ENCODE measurements at places on chromosomes 6 and 20.

- no peak for DNase-seq
These were observed 659 bp downstream of the MCUR1 start for GRCh38 chr6:13813621-13814175.

GRCh38 chr20:9332791-9333479 is 181.5 kb upstream of the LAMP5 start:
- DNase-seq = no peak

- DNase-seq = no peak
These were observed 316.6 kb downstream of the THBS2 start for GRCh38 chr6:168937054-168937453.

DNA sequence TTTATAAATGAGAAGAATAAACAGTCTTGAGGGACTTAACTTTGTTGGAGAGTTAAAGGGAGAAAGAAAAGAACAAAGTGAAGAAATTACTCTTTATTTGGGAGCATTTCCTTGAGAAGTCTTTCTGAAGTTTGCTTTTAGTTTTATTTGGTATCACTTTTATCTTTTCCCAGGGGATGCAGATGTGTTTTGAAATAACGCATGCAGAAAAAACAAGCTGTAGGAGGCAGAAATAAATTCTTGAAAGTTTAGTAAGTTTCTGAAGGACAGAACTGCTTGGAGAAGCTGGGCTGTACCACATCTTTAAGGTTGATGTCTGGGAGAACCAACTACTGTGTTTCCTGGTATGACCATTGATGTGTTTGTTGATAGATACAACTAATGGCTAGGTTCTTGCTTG is 75.0 kb downstream of the PLCB4 start:
- DNase-seq = no peak

DNA sequence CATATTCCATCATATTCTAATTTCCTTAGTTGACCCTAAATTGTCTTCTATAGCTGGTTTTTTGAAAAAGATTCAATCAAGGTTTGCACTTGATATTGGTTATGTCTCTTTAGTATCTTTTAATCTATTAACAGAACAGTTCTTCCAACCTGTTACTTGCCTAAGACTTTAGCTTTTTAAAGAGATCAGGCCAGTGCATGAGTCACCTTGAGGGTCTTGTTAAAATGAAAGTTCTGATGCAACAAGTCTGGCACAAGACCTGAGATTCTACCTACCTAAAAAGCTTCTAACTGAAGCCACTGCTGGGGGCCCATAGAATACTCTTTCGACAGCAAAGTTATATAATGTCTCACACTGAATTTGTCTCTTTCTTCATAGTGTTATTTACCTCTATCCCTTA is 3.2 kb downstream of the USP45 start:
- DNase-seq = no peak

DNA sequence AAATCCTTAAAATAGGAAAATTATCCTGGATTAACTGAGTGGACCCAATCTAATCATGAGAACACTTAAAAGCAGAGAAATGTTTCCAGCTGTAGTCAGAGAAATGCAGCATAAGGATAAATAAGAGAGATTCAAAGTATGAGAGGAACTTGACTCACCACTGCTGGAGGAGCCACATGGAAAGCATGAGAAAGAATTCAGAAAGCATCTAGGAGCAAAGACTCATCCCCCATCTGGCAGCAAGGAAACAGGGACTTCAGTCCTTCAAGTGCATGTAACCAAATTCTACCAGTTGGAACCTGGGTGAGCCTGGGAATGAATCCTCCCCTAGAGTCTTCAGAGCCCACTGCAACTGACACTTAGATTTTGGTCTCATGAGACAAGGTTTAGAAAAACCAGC is 33.7 kb downstream of the RNF146 start:
- DNase-seq = no peak

- DNase-seq = no peak
These were observed 42.6 kb upstream of the IFNGR1 start for GRCh38 chr6:137261761-137262160.

GRCh38 chr6:42012501-42013133 is 37.7 kb upstream of the TAF8 start:
- DNase-seq = no peak

DNA sequence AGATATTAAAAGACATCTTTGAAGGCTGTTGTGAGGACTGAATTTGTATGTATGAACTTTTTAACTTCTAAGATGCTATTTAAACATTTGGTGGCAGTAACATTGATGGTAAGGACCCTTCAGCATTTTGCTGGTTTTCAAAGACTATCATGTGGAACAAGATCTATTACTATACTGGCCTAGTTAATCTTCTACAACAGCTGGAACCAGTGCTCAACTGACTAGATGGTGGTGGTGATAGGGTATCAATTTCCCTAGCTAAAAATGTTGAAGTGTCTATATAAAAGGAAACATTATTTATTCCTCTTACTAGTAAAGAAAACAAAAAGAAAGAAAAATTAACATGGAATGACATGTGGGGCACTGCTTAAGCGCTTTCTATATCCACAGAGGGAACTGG is 195.7 kb downstream of the TASP1 start:
- no peak for DNase-seq

DNA sequence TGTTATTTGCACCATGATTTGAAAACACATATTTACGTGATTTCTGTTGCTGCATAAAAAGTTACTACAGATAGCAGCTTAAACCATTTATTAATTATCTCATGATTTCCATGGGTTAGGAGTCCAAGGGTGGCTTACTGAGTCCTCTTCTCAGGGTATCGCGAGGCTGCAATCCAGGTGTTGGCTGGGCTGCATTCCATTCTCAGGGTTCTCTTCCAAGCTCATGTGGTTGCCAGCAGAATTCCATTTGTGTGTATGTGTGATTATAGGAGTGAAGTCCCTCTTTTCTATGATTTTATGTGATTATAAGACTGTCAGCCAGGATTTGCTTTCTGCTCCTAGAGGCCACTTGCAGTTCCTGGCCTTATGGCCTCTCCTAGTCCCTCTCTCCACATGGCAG is 135.1 kb downstream of the FAM83B start:
- DNase-seq = no peak

DNA sequence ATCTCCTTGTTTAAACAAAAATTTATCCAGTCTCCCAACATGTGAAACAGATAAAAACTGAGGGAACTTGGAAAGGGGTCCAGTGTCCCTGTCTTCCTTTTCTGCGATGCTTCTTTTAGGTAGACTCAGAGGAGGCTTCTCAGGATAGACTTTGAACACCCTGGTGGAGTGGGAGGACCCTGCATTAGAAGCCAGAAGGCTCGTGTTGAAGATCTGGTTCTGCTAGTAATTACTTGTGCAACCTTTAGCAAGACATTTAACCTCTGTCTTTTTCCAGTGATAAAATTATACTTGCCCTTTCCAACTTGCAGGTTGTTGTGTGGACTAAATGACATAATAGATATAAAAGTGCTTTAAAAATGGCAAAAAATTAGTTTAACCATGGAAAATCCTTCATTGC is 67.1 kb upstream of the PREP start:
- no peak for DNase-seq

DNA sequence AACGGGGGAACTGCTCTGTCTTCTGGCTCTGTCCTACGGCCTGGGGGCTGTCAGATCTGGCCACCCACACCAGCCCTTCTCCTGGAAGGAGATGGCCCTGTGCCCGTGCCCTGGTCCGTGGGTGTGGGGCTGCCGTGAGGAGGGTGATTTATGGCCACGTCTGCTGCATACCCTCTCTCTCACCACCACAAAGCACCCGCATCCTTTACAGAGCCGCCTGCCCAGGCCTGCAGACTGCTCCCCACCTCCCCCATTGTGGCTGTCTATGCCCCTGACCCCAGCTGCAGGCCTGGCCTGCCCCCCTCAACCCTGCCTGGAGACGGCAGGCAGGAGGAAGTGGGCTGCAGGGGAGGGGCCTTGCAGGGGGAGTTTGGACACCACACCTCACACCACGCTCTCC is 72.7 kb upstream of the GATA5 start:
- no peak for DNase-seq

- no peak for DNase-seq
These were observed 275.0 kb upstream of the BMP2 start for GRCh38 chr20:6492271-6493055.

GRCh38 chr6:126026001-126026400 is 39.7 kb downstream of the TRMT11 start:
- no peak for DNase-seq

GRCh38 chr6:6884916-6885315 is 222.8 kb upstream of the RREB1 start:
- no peak for DNase-seq

DNA sequence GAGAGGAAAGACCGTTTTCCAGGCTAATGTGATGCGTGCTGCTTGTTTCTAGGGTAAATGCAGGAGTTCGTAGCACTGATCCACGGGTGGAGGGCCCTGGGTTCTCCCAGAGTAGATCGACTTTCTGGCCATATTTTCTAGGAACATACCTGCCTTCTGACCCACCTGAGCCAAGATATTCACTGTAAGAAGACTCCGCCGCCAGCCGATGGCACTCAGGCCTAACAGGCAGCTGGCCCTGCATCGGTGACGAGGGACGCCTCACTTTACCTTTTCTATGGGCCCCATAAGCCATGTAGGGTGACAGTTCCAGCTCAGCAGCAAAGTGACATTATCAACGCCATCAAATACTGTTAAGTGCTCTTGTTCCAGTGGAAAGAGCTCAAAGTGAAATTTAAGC is 30.2 kb upstream of the FRMD1 start:
- no peak for DNase-seq

GRCh38 chr6:156776470-156776839 is 723 bp upstream of the ARID1B start:
- DNase-seq = no peak

DNA sequence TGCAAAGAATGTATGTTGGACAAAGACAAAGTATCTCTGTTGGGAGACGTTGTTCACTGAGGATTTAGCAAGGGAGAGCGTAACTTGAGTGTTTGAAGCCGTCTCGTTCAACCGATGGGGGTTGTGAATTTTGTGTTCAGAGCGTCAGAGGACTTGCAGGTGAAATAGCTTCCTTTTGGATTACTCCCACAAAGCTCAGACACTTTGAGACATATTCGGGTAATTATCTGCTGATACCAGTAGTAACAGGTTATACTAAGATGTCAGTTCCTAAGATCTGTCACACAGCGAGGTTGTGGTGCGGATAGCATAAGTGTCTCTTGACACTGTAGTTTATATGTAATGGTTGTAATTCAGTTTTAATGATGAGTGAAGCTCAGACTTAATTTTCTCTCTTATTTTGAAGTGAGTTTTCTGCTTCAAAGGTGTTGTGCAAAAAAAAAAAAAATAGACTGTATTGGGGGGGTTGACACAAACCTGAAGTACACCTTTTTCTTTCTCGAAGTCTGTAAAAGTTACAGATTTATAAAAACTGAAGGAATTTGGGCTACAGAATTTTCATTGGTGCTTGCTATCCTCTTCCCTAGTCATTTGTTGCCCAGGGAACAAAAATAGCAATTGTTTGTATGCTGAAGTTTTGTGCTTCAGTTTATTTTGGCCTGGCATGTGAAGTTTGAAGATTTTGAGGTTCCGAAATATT is 1.7 kb downstream of the ASXL1 start:
- DNase-seq = no peak

DNA sequence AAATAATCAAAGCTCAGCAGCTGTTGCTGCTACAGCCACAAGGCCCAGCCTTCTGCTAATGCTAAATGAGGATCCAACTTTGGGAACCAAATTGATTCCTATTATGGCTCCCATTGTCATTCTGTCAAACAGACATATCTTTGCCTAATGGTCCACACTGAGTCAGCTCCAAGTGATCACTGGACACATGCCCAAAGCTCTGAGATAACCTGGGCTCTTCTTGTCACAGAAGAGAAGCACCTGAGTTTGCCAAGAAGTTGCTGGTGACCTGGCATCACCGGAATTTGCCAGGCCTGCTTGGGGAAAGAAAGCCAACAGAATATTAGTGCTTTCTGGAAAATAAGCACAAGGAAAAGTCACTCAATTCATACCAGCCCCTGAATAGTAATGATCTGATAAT is 5.8 kb downstream of the TNFRSF21 start:
- no peak for DNase-seq

DNA sequence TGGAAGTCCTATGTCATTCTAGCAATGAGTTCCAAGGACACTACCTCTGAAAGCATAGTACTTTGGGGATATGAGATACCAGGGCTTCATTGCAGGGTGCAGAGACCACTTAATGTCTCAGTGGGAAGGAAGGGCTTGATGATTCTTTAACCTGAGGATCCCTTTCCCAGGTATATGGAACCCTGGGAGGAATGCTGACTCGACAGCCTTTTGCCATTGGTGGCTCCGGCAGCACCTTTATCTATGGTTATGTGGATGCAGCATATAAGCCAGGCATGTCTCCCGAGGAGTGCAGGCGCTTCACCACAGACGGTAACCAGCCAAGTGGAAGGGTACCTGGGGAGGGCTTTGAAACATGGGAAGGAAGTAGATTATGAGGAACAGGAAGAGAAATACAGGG is 4.2 kb downstream of the PSMB9 start:
- DNase-seq = no peak

GRCh38 chr6:157099912-157100593 is 223.3 kb downstream of the TMEM242 start:
- DNase-seq = no peak

DNA sequence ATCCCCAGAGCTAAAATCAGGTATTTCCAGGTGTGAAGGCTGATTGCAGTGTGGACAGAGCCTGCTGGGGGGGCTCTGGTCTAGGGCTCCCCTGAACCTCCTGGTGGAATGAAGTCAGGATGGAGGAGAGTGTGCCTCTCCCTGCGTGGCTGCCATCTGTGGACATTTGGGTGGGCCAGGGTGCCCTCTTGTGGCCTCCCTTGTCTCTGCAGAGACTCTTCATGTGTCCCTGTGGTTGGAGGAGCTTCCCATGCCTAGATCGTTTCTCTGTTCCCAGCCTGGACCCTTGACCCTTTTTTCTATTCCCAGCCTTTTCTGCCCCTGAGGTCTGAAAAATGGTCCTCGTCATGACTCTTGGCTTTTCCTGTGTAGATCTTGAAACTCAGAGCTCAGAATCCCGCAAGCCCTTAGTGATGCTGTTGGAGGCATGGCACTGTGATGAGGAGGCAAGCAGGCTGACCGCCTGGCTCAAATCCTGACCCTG is 9.9 kb upstream of the PSMF1 start:
- DNase-seq = no peak

DNA sequence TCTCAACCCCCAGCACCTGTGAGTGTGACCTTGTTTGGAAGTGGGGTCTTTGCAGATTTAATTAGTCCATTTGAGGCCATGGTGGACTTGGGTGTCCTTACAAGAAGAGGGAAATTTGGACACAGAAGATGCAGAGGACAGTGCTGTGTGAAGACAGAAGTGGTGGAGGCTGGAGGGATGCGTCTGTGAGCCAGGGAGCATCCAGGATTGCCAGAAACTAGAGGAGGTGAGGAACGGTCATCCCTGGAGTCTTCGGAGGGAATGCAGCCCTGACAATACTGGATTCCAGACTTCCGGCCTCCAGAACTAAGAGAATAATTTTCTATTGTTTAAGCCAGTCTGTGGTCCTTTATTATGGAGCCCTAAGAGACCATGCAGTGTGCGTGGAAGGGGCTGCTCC is 22.9 kb upstream of the NPBWR2 start:
- DNase-seq = no peak

- no peak for DNase-seq
These were observed 8.3 kb downstream of the MDGA1 start for GRCh38 chr6:37689381-37689780.

- DNase-seq = no peak
These were observed 610.5 kb upstream of the MAN1A1 start for GRCh38 chr6:119960036-119960435.

- no peak for DNase-seq
These were observed 90.0 kb downstream of the SASH1 start for GRCh38 chr6:148432462-148433195.
